ENCODE measurements at places on chromosomes 2 and 18.

GRCh38 chr2:241063587-241063986 lies 38.5 kb downstream of the MTERF4 start:
- DNase-seq: no peak

DNA sequence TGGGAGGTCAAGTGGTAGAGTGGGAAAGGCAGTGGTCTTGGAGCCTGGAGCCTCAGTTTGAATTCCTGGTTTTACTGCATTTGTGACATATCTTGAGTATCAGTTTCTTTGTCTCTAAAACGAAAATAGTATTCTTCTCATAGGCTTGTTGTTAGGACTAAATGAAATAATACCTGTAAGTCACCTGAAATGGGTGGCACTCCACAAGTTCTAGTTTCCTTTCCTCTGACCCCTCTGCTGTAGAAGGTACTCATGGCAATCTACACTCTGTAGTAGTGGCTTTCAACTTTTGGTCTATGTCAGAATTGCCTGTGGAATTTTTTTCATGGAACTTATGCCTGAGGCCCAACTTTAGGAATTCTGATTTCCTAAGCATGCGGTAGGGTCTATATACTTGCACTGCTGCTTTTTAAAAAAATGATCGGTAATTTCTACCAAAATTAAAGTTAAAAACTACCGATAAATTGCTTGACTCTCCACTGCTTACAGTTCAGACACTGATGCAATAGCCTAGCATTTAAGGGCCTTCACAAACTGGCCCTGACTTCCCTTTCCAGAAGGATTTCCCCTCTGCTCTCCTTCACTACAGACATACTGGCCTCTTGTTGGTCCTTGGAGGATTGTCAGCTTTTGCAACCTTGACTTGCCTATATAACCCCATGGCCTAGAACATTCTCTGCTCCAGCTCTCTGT lies 47.2 kb downstream of the PLEK start:
- no peak for DNase-seq

DNA sequence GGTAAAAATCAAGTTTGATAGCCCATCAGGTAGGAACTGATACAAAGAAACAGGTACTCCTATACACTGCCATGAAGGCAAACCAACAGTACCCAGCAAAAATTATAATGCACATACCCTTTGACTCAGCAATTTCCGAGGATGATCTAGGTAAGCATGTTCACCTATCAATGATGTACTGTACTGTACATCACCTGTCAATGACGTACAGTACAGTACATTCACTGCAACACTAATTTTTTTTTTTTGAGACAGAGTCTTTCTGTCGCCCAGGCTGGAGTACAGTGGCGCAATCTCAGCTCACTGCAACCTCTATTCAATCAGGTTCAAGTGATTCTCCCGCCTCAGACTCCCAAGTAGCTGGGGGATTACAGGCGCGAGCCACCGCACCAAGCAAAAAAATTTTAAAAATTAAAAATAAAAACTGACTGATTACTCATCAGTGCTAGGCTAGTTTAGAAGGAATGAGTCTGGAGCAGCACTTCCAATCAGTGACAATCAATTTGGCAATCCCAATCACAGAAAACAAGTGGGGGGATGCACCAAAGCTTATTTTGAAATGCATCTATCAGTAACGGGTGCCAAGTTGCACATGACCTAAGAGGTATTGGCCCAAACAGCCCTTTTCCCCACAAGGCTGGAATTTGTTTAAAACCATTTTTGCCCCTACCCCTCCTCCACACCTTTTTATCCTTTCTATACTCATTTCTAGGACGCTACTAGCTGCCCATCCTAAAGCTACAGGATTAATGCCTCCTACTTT lies 8.2 kb downstream of the SRSF7 start:
- DNase-seq: no peak

GRCh38 chr2:8021921-8022320 lies 659.9 kb upstream of the ID2 start:
- DNase-seq: no peak
